ENCODE measurements at places on chromosomes 7 and 10. TPM values are rescaled to one million over a fixed set of nuclear protein-coding genes. Genes with fewer than 3 reads are reported as not detected.

VSTM4 gene
- 11.0 TPM for total RNA-seq

OR6V1 gene
- total RNA-seq = not detected

PTPN12 gene
- total RNA-seq = 119 TPM

ADAM22 gene
- total RNA-seq = 2.6 TPM

MIOS gene
- total RNA-seq = 25.3 TPM

NKX1-2 gene
- total RNA-seq = not detected

TFR2 gene
- total RNA-seq = 0.67 TPM

SLC13A1 gene
- total RNA-seq = not detected

EGR2 gene
- 11.6 TPM for total RNA-seq

CHAT gene
- total RNA-seq = not detected

LRRD1 gene
- total RNA-seq = not detected

JAZF1 gene
- 13.6 TPM for total RNA-seq

KNDC1 gene
- 8.4 TPM for total RNA-seq

UCN3 gene
- not detected for total RNA-seq
